Cardiac fibroblast (primary cell): ENCODE measurements at places on chromosomes 7 and 10.
A peak's percentile ranks its signal among the peaks of the same experiment; 100 is the strongest.

GRCh38 chr7:33509206-33509605, 379.8 kb downstream of the BBS9 start:
- no peak for DNase-seq

- no peak for DNase-seq
These were observed 482.6 kb downstream of the RPS24 start for GRCh38 chr10:78516236-78516635.

DNA sequence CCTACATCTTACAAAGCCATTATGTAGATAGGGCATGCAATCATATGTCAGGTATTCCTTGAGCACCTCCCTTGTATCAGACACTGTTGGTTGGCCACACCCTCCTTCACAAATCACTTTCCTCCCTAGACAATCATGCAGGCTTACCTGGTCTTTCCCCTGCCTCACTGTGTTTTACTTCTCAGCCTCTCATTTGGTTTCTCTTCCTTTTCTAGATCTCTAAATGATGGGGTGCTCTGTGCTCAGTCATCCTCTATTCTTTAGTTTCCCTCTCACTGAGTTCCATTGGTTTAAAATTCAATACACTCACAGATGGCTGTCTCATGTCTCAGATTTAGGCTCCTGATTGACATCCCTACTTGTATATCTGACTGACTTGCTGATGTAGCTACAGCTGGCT, 31.4 kb downstream of the ANK3 start:
- DNase-seq: no peak

GRCh38 chr7:84513061-84513460, 318.5 kb upstream of the SEMA3A start:
- DNase-seq: no peak

DNA sequence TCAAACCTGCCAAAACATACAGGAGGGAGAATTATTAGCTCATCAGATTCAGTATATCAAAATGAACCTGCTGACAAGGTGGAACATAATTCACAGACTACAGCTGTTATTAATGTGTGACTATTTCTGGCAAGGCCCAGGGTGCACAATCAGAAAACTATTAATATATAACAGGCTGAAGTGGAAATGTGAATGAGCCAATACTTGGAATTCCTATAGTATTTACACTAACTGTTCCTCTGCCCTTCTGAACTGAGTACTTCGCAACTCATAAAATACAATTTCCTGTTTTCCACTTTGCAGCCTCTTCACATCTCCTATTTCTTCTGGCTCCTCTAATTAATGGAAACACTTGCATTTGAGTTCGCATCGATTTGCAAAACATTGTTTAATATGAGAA, 330.8 kb downstream of the DPP6 start:
- DNase-seq: no peak

- DNase-seq: peak; percentile 85
These were observed 474.9 kb downstream of the KCNMA1 start for GRCh38 chr10:77162697-77163096.

- DNase-seq: no peak
These were observed 495 bp downstream of the EIF3B start for GRCh38 chr7:2354939-2355704.

DNA sequence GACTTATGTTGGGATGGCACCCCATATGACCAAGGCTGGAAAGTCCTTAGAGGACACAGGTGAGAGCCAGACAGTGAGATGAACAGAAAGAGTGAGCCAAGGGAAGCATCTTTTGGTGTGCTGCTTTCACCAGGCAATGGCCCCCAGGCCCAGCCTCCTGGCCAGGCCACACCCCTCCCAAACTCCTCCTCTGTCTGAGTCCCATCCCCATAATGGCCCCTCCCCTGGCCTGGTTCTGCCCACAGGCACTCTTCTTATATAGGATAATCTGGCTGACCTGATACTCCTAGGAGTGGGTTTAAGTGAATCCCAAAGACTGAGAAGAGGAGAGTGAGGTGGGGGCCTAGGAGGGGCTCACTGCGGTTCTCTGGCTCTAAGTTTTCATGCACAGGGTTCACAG, 252.5 kb downstream of the RPS24 start:
- no peak for DNase-seq

GRCh38 chr7:404812-405488, 114.7 kb downstream of the PDGFA start:
- no peak for DNase-seq

DNA sequence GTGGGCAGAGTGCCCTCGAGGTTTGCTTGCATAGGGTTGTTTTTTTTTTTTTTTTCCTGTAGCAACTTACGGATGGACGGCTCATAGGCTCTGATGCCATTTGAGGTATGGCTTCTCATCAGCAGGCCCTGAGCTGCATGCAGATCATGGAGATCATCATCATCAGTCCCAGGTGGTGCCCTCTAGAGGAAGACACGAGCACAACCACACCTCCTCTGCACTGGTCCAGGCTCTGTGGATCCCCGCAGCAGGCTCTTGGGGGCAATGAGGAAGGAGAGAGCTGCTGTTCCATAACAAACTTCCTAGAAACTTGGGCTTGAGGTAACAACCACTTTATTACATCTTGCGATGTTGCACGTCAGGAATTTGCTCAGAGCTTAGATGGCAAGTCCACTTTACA, 132.7 kb upstream of the CXCL12 start:
- peak; percentile 13 for DNase-seq

- DNase-seq: peak; percentile 89
These were observed 14.7 kb upstream of the CAMK2G start for GRCh38 chr10:73889014-73889413.

- no peak for DNase-seq
These were observed 29.2 kb downstream of the TDRD1 start for GRCh38 chr10:114208351-114208750.

DNA sequence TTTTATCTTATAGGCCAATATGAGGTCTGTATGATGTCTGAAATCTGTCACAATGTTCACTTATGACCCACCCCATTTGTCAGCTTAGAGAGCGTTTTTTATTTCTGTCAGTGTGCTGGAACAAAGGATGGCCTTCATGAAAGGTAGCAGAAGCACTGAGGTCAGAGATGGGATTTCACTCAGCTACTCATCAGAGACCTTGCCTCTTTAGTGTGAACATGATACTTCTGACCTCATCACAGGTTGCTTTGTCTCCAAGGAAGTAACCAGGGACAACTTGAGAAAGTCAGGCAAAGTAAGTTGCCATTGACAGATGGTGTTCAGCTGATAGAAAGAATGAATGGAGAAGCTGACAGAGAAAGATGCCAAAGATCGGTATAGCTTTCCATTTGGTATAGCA, 16.3 kb downstream of the YAE1 start:
- DNase-seq: no peak

- DNase-seq: no peak
These were observed 4.9 kb downstream of the PKD2L1 start for GRCh38 chr10:100325158-100325557.

DNA sequence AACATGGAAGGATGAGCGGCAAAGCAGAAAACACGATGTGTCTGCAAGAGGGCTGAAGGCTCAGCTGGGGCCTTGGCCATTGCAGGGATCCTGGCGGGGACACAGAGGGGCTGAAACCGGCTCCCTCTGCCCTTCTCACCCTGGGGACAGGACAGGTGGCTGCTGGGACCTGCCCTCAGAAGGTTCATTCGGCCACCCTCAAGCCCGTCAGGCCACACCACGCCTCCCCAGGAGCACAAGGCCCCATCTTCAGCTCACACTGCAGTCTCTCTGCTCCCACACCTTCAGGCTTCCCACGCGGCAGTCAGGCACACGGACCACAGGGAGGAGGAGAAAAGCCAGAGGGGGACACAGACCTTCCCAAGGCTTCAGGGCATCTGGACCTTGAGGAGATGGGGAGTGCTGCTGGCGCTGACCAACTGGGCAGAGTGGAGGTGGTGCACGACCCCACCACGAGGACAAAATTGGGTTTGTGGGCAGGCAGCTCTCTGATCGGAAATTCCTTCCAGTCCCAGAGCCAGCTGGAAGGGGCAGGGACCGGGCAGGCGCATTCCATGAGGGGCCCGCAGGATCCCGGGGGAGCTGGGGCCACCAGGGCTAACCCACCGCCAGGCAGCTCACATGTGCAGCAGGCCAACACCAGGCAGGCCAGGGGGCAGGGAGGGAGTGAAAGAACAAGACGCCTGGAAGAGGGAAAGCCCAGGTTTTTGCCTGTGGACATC, 104.0 kb downstream of the MAD1L1 start:
- DNase-seq: no peak

- no peak for DNase-seq
These were observed 5.5 kb downstream of the HKDC1 start for GRCh38 chr10:69225681-69226080.

GRCh38 chr10:33337326-33337957, 3.0 kb upstream of the NRP1 start:
- DNase-seq: peak; percentile 92

DNA sequence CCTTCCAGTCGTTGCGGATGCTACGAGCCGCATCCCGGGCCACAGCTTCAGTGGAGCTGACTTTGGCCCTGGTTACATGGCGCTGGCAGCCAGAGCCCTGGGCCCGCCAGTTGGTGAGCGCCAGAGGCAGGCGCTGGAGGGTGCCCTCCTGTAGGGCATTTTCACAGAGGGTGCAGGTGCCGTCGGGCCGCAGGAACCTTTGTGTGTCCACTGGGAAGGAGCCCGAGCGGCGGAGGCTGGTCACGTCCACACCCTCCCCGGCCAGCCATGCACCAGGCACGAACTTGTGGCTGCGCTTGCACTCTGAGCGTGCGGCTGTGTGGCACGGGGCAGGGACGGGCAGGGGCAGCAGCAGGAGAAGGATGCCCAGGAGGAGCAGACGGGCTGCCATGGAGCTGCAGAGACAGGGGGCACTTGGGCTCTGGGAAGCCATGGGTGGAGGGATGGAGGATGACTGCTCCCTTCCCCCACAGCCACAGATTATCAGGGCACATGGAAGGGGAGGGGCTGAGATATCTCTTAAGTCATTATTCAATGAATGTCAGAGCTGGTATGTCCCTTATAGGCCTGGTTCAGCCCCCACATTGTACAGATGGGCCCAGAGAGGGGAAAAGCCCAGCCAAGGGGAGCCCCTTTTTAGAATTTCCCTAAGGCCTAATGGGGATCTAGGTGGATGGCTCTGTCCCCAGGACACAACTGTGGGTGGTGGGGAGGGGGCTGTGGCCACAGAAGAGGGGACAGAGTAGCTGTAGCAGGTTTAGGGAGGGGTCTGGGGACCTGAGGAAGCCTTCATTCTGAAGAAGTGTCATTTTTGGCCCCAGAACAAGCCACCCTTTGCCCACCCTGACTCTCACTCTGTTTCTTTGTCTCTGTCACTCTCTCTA, 1.8 kb downstream of the PRF1 start:
- no peak for DNase-seq

DNA sequence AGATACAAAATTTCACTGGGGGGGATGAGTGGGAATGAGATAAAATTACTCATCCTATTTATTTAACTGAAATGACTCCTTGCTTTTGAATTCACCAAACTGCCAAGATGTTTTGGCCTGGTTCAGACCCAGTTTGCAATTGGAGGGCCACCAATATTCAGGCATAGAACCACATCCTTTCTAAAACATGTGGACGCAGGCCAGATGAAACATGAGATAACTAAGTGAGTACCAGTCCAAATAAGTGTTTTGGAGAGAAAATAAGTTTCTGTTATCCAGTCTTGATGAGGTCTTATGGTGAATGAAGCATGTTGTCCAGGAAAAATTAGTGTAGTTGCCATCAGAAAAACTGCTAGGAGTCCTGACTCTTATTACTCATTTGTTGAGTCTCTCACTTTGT, 36.3 kb upstream of the PDK4 start:
- DNase-seq: peak; percentile 68

DNA sequence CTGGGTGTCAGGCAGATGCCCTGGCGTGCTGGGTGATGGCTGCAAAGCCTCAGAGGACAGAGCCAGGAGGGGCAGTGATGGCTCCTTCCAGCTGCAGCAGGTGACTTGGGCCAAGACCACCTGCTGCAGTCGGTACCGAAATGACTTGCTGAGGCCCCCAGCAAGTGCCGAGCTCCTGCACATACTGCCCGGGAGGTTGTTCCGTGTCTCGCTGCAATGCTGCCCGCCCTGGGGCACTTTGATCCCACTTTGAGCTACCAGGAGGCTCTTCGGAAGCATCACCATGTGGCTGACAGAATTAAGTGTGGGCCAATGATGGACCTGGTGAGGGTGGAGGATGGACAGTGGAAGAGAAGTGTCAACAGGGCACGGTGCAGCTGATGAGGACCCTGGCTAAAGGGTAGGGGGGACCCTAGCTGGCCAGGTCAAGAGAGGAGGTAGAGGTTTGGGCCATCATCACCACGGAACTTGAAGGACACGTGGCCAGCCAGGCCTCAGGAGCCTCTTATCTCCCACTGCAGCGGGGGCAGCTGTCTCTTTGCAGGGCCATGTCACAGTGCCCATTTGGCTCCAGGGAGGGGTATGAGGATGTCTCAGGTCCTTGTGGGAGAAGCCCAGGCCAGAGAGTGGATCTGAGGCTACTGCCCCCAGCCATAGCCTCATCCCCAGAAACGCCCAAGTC, 51.1 kb upstream of the NANOS1 start:
- no peak for DNase-seq

GRCh38 chr10:70743430-70743788, 41.8 kb downstream of the TBATA start:
- DNase-seq: no peak

- no peak for DNase-seq
These were observed 171.3 kb upstream of the STEAP4 start for GRCh38 chr7:88477976-88478375.

GRCh38 chr10:120765226-120765803, 85.8 kb upstream of the WDR11 start:
- no peak for DNase-seq

DNA sequence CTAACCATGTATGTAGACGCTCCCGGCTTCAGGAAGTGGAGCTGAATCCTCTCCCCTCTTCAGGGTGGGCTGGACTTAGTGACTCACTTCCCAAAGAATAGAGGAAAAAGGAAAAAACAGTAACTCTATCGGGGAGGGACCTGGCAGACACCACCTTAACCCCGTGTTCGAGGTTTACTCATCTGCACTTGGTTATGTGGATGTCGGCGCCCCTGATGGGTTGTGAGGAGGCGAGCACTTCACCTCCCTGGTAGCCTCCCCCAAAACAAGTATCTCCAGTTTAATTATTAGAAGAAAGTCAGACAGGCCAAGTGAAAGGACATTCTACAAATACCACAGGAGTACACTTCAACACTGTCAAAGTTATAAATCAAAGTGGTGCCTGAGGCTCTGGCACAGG, 559.7 kb downstream of the TCERG1L start:
- DNase-seq: no peak

- no peak for DNase-seq
These were observed 171.6 kb upstream of the MKI67 start for GRCh38 chr10:128297709-128298378.

- DNase-seq: no peak
These were observed 8.5 kb downstream of the UCN3 start for GRCh38 chr10:5373307-5373706.

GRCh38 chr10:104045151-104046089, 40.3 kb downstream of the COL17A1 start:
- DNase-seq: peak; percentile 88

DNA sequence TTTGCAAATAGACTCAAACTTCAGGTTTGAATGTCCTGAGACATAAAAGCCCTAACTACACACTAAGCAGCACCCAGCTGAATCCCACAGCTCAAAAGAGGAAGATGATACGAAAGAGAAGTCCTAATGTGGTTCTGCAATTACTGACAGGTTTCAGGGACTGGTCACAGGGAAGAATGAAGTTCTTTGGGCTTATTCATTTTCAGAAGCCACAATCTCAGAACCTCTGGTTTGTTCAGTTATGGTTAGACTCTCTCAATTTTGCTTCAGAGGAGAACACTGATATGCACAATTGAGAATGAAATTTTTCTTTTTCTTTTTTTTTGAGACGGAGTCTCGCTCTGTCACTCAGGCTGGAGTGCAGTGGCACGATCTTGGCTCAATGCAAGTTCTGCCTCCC, 94.6 kb upstream of the FAM180A start:
- DNase-seq: no peak

- DNase-seq: no peak
These were observed 246.4 kb downstream of the EMX2 start for GRCh38 chr10:117788911-117789310.
